Neural crest cell (in vitro differentiated cells): ENCODE measurements at places on chromosomes 12 and 14. TPM values are rescaled to one million over a fixed set of nuclear protein-coding genes. Genes with fewer than 3 reads are reported as not detected.

DNA sequence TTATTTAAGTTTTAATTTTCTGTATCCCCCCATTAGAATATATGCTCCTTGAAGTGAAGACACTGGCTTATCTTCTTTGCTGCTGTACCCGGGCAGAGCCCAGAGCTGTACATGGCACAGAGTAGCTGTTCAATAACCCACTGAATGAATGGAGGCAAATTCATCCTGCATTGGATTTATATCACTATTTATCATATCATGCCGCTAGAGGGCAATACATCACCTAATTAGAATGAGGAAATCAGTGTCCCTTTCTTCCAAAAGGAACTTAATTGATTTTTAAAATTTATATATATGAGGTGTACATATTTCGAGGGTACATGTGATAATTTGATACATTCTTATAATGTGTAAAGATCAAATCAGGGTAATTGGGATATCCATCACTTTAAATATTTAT is 89.2 kb upstream of the TMEM260 start:
- no peak for DNase-seq

The RNASE7 gene
- total RNA-seq, result not detected in 2 replicates

DNA sequence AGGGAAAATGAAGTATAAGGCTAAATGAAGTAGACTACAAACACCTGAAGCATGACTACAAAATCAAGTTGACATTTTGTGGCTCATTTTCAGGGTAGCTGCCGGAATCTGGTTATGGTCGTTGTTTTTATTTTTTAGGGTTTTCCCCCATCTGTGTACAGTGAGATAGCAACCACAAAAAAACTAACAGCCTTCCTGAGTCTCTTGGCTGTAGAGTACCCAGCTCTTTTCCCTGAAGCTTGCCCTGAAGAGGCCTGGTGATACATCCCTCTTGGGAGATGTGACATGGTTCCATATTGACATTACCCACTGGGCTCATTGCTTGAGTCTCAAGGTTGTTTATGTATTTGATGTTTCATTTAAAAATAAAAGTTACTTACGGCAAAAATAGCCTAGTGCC is 424.0 kb downstream of the ZFP36L1 start:
- DNase-seq, result no peak

DNA sequence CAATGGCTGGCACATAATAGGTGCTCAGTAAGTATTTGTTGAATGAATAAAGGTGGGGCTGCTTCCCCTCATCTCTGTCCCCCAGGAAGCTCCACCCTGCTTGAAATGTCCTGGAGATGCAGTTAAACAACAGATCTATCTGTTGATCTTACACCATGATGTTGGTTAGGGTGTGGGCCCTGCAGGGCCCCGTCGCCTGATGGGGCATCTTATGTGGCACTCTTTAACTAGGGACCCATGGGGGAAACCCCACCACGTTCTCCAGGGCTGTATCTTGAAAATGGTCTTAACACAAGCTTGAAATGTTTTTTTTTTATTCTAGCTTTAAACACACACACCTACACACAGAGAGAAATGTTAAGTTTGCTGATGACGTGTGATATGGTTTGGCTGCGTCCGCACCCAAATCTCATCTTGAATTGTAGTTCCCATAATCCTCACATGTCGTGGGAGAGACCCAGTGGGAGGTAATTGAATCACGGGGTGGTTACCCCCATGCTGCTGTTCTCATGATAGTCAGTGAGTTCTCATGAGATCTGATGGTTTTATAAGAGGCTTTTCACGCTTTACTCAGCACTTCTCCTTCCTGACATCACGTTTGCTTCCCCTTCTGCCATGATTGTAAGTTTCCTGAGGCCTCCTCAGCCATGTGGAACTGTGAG is 741.7 kb downstream of the VRK1 start:
- DNase-seq, result no peak

The NRIP2 gene
- not detected in 2 replicates for total RNA-seq

- no peak for DNase-seq
Observed at GRCh38 chr14:71539650-71540285, 392.5 kb upstream of the RGS6 start.

DNA sequence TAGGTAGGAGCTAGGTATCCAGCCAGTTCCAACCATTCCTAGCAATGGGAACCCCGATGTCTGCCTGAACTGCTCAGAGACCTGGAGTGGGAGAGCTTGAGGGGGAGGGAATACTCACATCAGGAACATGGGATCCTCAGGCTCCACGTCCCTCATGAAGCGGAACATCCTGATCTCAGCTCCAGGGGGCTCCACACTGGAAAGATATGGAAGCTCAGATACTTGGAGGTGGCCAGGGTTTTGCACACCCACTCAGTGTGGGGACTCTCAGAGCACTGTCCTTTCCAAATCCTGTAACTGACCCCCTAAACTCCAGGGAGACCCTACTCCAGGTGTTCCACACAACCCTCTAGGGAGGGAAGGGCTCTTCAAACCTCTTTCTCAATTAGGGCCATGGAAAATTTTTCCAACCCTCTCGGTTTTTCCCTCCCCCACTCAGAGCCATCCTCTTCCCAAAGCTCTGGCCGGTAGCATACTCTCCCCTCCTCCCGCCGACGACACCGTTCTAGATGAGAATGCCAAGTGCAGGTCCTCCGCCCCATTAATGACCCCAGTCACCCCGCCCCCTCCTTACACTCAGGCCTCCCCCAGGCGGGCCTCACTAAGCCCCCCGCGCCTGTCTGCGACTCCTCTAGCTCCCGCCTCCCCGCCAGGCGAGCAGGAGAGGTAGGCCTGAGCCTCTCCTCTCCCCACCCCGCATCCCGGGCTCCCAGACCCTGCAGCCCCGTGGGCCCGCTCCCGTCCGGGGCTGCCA is 597 bp downstream of the MLF2 start:
- DNase-seq, result no peak
